ENCODE measurements at places on chromosomes 4 and X.

GRCh38 chr4:25788703-25789238, 74.0 kb downstream of the SEL1L3 start:
- DNase-seq = no peak

DNA sequence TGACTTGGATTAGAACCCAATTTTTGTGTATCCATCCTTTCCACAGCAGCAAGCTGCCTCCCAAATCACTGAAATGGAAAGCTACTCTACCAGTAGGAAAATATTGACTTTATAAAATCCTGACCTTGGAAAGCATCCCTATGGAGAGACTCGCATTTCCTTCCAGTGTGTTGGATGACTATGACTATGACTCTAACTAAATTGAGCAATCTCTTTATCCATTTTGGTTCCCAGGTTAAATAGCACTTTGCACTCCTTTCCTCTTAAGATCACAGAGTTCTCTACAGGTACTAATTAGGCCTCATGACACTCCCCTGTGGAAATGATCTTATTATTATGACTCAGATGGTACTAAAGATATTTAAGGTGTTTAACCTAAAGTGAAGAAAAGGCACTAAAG, 431.8 kb downstream of the PPARGC1A start:
- no peak for DNase-seq

DNA sequence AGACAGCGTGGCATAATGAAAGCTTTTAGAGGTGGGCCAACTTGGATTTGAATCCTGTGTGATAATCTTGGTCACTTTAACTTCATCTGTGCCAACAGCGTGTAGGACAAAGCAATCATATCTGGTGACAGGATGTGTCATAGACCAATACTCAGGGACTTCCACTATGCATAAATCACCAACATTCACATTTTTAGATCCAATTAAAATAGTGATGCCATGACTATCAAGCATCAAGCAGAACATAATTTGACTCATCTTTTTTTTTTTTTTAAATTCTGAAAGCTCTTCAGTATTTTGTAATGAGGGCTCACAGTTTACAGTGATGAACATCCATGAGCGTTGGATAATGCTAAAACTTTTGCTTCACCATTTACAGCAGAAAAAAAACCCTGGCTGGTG, 27.3 kb upstream of the RAPGEF2 start:
- DNase-seq = no peak

- DNase-seq = no peak
Measured at GRCh38 chrX:104566681-104567501, 892 bp downstream of the IL1RAPL2 start.

DNA sequence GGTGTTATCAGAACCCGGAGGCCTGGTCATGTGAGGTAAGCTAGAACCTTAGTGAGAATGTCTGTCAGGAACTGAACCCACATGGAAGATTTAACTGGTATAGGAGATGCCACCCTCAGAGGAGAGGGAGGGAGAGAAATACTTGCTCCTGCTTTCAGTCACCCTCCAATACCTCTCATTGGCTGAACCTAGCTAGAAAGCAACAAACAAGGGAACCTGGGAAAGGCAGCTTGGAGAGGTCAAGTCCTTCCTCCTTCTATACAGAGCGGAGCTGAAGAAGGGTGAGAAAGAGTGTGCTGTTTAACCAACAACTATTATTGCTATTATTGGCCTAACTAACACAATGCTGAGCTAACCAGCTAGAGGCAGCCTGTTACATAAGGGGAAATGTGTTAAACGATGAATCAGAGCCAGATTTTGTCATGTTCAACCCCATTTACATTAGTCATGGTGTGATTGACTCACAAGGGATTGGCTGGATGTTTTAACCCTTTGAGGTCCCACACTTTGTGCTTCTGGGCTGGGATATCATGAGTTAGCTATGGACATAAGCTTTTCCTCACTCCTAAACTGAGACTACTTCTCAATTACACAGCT, 96.5 kb upstream of the ESX1 start:
- DNase-seq = no peak

DNA sequence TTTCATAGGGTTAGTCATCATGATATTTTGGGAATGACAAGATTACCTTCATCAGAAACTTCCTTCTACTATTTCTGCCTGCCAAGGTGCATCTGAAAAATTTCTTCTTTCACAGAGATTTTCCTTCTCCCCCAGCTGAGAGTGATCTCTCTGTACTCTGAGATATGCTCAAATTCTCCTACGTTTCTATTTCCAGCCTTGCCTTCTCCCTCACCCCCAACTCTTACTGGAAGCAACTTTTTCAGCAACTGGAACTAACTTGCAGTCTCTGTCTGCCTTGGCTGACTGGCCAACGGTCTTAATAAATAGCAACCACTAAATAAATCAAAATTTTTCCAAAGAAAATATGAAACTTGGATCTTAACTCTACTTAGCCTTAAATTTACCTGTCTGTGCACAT, 122.3 kb downstream of the MAML3 start:
- no peak for DNase-seq

GRCh38 chr4:11376571-11376970, 52.1 kb downstream of the HS3ST1 start:
- DNase-seq = no peak

- DNase-seq = no peak
Measured at GRCh38 chr4:87416965-87417364, 5.4 kb upstream of the NUDT9 start.

GRCh38 chrX:9911487-9911886, 55.7 kb upstream of the CLDN34 start:
- no peak for DNase-seq

GRCh38 chr4:95180531-95181242, 368.1 kb downstream of the UNC5C start:
- no peak for DNase-seq

DNA sequence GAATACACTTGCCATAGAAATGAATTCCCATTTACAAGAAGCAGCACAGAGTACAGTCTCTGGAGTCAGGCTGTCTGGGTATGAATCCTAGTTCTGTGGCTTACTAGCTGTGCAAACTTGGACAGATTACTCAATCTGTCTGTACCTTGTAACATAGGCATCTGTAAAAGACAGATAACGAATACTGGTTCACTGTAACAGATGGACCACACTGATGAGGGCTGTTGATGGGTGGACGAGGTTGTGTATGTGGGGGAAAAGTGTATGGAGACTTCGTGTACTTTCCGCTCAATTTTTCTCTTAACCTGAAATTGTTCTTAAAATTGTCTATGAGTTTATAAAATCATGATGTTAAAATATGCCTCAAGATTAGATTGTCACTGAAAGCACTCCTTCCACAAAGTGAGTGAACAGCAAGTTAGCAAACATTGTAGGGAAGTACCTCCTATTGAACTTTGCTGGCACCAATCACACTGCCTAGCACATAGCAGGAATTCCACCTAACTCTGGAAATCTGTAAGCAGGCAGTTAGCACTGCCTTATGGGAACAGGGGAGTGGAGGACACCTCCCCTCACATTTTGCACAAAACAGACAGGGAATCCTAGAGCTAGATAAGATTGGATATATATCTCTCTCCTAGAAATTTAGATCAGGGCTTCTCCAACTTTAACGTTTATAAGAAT, 6.5 kb upstream of the EXOSC9 start:
- DNase-seq = no peak

DNA sequence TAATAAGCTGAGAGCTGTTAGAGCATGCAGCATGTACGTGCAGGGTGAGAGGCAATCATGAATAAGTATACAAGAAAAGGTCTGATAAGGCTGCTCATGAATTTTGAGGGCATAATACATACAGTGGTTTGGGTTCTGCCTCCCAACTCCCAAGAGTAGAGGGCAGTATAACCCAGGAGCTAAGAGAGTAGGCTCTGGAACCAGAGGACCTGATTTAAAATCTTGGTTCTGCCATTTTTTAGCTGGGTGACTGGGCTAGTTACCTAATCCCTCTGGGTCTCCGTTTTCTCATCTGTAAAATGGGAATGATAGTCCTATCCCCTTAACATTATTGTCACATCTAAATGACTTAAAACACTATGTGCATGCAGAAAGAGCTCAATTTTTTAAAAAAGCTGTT, 85.3 kb downstream of the LNX1 start:
- DNase-seq = no peak

DNA sequence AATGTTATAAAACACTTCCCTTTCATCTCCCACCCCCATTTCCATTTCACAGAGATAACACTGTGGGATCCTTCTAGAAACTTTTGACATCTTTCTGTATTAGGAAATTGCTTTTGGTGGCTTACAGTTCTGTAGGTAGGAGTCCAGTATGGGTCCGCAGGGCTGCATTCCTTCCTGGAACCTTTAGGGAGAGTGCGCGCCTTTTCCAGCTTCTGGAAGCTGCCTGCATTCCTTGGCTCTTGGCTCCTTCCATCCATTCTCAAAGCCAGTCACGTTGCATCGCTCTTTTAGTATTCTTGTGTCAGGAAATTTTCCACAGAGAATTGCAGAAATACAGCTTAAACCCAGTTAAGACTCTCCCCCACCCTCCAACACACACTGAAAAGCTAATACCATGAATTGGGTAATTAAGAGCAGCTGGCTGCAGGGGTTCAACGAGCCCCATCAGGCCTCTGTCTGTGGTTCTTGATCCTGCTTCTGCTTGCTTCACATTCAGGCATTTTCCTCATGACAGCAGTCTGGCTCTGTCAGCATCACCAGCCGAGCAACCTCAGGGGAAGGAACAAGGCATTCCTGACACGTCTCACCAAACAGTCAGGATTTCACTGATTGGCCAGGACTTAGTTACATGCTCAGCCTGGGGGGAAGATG, 48.8 kb downstream of the SEPTIN11 start:
- DNase-seq = no peak

DNA sequence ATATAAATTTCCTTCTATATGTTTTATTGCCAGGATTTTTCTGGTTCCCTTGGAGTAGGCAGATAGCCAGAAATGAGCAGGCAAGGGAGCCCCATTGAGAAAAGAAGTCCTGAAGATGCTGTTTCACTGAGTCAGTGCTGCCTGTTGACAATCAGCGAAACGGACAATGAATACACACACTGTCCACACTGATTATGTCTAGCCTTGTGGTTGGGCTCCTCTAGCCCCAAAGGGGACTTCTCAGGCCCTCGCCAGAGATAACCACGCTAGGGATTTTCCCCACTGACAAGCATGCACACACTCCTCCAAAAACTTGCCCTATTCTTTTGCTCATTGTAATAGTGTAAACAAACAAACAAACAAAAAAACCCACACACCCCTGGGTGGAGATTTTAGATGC, 369.3 kb downstream of the DMD start:
- DNase-seq = no peak

DNA sequence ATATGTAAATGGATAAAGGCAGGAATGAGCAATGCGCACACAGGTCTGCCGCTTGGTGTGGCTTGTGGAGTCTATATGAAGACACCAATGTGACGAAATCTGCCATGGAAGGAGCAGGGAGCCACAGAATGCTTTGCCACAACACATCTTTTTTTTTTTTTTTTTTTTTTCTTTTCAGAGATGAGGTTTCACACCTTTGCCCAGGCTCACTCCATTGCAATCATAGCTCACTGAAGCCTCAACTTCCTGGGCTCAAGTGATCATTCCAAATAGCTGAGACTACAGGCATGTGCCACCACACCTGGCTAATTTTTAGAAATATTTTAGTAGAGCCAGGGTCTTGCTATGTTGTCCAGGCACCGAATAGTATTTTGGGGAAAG, 17.4 kb upstream of the SLC34A2 start:
- DNase-seq = no peak

DNA sequence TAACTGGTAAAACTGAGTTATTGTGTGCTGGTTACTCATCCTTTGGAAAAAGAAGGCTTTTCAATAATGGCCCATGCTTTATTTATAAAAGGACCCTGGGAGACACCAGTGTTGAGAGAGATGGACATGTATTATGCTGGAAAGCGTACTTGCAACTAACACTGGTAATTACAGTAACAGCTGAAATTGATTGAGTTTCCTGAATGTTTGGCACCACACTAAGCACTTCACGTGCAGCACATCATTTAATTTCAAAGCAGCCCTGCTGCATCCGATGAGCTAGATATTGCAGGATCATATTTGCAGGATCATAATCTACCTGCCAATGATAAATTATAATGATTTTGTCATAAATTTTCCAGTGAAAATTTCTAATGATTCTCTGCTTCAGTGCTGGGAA, 81.5 kb downstream of the QRFPR start:
- no peak for DNase-seq

DNA sequence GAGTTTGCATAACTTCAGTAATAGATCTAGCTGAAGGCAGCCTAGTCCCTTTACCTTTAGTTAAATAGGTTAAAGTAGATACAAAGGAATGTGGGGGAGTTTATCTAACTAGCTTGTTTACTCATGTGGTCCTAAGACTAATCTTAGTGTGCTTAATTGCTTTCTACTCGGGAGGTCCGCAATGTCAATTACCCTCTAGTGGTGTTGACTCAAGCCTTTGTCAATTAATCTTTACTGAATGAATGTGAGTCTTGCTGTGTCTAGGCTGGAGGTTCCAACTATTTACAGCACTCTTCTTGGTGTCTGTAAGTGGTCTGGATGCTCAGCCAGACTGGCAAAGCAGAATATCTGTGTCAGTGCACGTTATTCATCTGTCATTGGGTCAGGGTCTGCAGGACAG, 17.9 kb upstream of the YTHDC1 start:
- no peak for DNase-seq

DNA sequence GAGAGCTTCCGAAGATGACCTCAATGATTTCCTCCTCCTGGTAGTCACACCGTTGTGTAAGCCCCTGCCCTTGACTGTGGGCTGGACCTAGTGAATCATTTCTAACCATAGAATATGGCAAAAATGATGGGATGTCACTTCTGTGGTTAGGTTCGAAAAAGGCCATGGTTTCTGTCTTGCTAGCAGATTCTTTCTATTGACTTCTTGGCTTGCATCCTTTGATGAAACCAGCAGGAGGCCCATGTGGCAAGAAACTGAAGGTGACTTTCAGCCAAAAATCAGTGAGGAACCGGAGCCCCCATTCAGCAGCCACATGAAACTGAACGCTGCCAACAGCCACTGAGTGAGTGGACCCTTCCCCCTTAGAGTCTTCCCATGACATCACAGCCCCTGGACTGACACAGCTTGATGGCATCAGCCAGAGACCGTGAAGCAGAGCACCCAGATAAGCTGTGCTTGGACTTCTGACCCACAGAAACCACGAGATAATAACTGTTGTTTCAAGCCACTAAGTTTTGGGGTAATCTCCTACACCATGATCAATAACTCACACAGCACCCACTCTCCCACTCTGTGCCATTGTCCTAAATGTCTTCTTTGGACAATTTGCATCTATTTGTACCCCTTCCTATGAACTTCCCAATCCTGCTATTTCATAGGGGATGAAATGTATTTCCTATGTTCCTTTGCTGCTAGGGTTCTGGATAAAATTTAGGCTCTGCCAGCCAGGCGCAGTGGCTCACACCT, 148.0 kb upstream of the STX18 start:
- no peak for DNase-seq

DNA sequence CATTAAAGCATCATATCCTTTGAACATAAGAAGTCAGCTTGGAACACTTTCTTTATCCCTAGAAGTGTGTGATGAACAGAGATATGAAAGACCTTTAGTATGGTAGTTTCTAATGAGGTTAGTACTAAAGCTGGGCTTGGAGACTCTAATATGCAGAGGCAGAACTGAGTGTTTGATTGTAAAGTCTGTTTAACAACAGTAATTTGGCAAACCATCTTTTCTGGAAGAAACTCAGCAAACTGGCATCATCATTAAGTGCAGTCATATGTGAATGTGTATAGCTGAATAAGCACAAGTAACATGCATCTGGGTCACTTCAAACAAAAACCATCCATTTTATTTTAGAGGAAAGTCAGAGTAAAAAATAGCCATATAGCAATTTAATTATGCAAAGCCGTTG, 385.9 kb upstream of the MAD2L1 start:
- no peak for DNase-seq
